Hepatocyte (in vitro differentiated cells): ENCODE measurements at places on chromosomes 16 and 17. TPM values are rescaled to one million over a fixed set of nuclear protein-coding genes. Genes with fewer than 3 reads are reported as not detected.
A peak's percentile ranks its signal among the peaks of the same experiment; 100 is the strongest.

Gene FAM222B
- 28.5 and 36.0 TPM in 2 replicates for polyA plus RNA-seq

Gene MRPL38
- 124 and 134 TPM in 2 replicates for polyA plus RNA-seq

Gene CCL1
- not detected in 2 replicates for polyA plus RNA-seq

Gene HBZ
- polyA plus RNA-seq: 0.28 TPM in 1 of 2 replicates, not detected in the other

DNA sequence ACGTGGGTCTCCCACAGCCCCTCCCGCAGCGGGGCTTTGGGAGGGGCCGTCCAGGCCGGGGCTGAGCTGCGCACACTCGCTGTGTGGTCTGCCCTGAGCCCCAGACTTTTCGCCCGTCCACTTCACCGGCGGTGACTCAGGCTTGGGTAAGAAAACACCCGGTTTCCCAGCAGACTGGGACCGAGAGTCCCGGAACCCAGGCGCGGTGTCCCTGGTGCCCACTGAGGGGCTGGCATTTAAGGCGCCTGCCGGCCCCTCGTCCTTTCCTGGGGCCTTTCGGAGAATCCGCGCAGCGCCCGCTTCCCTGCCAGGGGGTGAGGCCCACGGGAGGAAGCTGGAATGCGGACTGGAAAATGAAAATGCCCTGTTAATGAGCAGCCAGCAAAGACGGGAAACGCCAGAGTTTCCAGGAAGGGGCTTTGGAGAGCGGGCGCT lies 100.3 kb downstream of the C16orf95 start:
- no peaks in the 10 kb centered on the region for H3K27me3 ChIP-seq
- no peaks in the 10 kb centered on the region for H3K36me3 ChIP-seq

GRCh38 chr17:50467114-50467854 lies 1.4 kb downstream of the CHAD start:
- H3K27ac ChIP-seq: no peak overlapping the region
- no peaks in the 10 kb centered on the region for H3K27me3 ChIP-seq

- no peak overlapping the region for H3K27ac ChIP-seq
- no peak overlapping the region for H3K4me3 ChIP-seq
- DNase-seq: no peak
- no peaks in the 10 kb centered on the region for H3K36me3 ChIP-seq
- H3K27me3 ChIP-seq: peaks cover 17% of the 10 kb centered on the region
These were observed 26.8 kb upstream of the PIK3R6 start for GRCh38 chr17:8894202-8894671.

DNA sequence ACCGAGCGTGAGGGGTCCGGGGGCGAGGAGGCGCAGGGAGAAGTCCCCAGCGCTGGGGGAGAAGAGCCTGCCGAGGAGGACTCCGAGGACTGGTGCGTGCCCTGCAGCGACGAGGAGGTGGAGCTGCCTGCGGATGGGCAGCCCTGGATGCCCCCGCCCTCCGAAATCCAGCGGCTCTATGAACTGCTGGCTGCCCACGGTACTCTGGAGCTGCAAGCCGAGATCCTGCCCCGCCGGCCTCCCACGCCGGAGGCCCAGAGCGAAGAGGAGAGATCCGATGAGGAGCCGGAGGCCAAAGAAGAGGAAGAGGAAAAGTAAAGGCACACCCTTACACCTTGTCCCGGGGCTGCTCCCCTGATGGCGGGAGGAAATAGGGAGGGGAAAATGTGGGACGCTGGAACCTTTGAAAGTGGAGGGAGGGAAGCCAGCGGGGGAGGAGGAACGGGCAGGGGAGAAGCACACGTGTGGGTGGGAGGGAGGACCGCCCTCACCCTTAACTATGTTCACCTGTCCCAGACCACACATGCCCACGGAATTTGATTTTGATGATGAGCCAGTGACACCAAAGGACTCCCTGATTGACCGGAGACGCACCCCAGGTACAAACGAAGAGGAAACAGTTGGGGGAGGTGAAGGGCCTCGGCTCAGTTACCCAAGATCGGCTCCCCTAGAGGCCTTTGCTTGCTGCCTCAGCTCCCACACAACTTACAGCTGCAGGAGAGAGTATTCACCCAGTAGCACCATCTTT lies 916 bp downstream of the PAGR1 start:
- peaks cover 35% of the 10 kb centered on the region for H3K4me1 ChIP-seq
- no peaks in the 10 kb centered on the region for H3K27me3 ChIP-seq
- H3K4me3 ChIP-seq: peak overlapping the region; percentile 42
- H3K36me3 ChIP-seq: no peaks in the 10 kb centered on the region

DNA sequence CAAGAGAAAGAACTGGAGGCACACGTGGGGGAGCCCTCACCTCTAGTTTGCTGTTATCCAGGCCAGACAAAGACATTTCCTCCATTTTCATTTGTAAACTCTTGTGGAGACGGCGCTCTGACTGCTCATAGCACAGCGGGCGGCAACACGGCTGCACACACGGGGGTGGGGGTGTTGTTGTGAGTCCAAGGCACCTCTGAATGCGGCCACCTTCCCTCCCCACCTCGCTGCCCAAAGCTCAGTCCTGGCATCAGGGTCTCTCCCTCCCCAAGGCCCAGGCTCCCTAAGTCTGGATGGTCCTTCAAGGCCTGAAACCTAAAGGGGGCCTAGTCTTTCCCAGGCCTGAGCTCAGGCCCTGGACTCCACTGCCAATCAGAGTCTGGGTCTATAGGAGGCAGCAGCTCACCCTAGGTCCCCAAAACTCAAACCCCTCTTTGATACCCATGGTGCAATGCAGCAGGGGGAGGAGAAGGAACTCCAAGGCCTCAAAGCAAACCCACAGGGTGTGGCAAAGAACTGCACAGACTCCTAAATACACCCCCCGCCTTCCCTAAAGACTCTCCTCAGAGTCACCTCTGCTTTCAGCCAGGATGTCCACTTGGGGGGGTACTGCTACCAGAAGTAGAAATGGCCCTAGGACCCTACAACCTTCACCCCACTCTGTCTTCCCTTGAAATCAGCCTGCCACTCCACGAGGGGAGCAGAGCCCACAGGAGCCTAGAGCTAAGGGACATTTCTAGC lies 1.5 kb downstream of the ATXN7L3 start:
- no peaks in the 10 kb centered on the region for H3K36me3 ChIP-seq
- H3K27me3 ChIP-seq: no peaks in the 10 kb centered on the region
- H3K4me1 ChIP-seq: peaks cover 18% of the 10 kb centered on the region
- peak overlapping the region; percentile 100 for H3K27ac ChIP-seq
- peak overlapping the region; percentile 95 for H3K4me3 ChIP-seq

- no peak overlapping the region for H3K27ac ChIP-seq
- no peak for DNase-seq
- no peak overlapping the region for H3K4me3 ChIP-seq
- no peaks in the 10 kb centered on the region for H3K27me3 ChIP-seq
These were observed 5.0 kb upstream of the WFIKKN2 start for GRCh38 chr17:50830352-50830751.

DNA sequence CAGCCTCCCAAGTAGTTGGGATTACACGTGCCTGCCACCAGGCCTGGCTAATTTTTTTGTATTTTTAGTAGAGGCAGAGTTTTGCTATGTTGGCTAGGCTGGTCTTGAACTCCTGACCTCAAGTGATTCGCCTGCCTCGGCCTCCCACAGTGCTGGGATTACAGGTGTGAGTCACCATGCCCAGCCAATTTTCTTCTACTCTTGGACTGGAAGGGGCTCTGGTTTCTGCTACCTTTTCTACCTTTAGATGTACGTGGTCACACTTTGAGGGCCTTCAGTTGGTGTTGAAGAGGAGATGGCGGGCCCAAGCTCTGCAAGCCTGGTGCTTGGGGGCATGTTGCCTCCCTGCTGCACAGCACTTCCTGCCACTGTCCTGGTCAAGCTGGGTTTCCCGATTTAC lies 173.6 kb downstream of the PRKCA start:
- H3K4me1 ChIP-seq: no peaks in the 10 kb centered on the region
- no peaks in the 10 kb centered on the region for H3K27me3 ChIP-seq
- H3K36me3 ChIP-seq: no peaks in the 10 kb centered on the region

- H3K27me3 ChIP-seq: no peaks in the 10 kb centered on the region
- no peak overlapping the region for H3K27ac ChIP-seq
- H3K4me3 ChIP-seq: no peak overlapping the region
- H3K36me3 ChIP-seq: no peaks in the 10 kb centered on the region
These were observed 498.3 kb upstream of the EEF2KMT start for GRCh38 chr16:5595849-5596248.

DNA sequence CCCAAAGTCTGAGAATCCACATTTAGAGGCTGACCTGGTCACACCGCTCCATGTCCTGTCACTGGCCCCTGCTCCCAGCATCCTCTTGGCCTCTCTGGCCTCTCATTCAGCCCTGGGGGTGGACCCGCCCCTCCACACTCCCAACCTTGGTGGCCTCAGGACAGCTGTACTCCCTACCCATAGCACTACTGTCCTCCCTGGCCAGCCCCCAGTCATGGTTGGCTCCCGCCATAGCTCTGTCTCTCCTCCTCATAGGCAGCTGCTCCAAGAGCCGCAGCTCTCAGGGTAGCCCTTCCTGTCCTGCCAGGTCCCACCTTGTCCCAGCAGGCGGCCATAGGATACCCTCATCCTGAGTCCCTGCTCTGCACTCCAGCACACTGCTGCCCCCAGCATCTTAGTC lies 38.0 kb upstream of the PHB1 start:
- H3K27ac ChIP-seq: no peak overlapping the region
- H3K36me3 ChIP-seq: no peaks in the 10 kb centered on the region
- no peaks in the 10 kb centered on the region for H3K27me3 ChIP-seq
- H3K4me3 ChIP-seq: no peak overlapping the region

DNA sequence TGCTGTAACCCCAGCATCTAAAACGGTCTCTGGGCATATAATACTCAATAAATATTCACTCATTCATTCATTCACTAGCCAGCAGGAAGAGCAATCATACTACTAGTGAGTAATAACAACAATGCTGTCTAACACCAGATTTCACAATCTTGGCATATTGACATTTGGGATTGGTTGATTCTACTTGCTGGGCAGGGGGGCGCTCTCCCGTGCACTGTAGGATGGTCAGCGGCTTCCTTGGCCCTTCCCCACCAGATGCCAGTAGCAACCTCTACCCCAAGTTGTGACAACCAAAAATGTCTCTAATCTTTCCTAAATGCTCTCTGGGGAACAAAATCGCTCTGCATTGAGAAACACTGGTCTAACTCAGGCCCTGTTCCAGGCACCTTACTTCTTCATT lies 20.7 kb downstream of the WFDC1 start:
- no peaks in the 10 kb centered on the region for H3K4me1 ChIP-seq
- no peaks in the 10 kb centered on the region for H3K36me3 ChIP-seq
- peaks cover 7% of the 10 kb centered on the region for H3K27me3 ChIP-seq
- H3K27ac ChIP-seq: no peak overlapping the region

DNA sequence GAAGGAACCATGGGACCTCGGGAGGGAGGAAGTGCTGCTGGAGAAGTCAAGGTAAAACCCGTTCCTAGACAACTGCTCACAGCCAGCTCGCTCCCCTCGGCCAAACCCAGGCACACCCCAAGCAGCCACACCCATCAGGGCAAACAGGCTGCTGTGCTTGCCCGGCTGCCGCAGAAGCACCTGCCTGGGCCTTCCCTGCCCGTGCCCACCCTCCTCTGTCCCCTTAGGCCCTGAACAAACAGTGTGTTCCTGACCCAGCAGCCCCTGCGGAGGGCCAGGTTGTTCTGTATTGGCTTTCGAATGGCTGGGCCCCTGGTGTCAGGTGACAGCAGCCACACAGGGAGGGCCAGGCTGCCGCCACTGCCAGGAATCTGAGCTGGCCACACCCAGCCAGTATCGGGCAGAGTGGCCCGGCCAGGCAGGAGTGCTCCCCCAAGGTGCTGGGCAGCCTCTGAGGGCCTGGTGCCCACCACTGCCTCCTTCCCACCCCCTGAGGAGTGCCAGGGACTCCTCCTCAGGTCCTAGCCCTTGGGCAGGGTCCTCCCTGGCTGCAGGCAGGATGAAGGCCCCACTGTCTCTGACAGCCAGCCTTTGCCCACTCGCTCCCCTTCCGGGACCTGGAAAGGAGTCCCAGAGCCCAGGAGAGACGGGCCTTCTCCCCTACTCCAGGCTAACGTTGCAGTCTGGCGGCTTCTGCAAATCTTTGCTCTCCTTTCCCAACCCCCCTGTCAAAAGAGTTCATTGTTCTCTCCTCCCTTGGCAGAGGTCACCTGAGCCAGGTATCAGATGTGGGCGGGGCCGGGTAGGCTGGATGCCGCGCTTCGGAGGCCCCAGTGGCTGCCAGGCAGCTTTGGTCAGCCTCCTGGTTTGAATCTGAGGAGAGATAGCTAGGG lies 24.0 kb downstream of the LLGL2 start:
- no peaks in the 10 kb centered on the region for H3K27me3 ChIP-seq
- H3K27ac ChIP-seq: peak overlapping the region; percentile 100
- peaks cover 48% of the 10 kb centered on the region for H3K4me1 ChIP-seq

DNA sequence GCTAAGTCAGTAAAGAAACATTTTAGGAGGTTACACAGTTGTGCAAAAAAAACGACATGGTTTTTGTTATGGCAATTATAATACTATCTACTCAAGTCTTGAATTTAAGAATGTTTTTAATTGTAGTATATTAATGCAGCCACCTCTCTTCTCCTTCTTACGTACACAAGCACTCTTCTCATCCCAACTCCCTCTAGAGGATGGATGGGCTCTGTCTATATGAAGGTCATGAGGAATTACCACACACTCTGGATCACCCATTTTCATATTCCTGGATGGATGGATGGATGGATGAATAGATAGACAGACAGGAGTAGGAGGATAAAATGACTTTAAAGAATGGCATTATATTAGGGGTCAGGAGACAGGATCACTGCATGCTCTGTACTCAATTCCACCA lies 120.0 kb downstream of the PHKB start:
- no peak for DNase-seq
- no peak overlapping the region for H3K27ac ChIP-seq
- H3K4me1 ChIP-seq: no peaks in the 10 kb centered on the region
- no peaks in the 10 kb centered on the region for H3K36me3 ChIP-seq

DNA sequence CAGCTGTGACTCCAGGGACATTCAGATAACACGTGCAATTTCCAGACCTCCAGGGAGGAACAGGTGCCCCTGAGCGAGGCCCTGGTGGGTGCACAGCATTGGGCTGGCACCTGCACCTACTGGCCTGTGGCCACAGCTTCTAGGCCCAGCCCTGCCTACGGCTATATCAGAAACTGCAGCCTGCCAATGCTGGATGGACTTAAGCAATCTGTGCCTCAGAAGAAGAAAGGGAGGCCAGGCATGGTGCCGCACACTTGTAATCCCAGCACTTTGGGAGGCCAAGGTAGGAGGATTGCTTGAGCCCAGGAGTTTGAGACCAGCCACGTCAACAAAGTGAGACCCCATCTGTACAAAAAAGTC lies 12.4 kb downstream of the PITPNM3 start:
- H3K4me1 ChIP-seq: peaks cover 10% of the 10 kb centered on the region
- no peak for DNase-seq
- H3K27ac ChIP-seq: no peak overlapping the region

DNA sequence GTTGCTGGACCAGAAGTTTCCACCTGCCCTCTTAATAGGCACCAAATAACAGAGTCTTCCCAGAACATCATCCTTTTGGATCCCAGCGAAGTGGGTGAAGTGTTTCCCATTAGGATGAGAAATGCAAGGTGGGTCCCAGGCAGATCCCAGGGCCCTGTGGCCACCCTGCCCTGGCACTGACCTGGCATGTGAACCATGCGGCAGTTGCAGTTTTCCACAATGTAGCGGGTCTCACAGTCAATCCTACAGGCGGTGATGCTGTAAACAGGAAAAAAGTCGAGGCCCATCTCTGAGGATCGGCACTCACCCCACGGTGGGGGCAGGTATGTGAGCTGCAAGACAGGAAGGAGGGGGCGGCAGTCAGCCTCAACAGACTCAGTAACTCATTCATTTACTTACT lies 36.4 kb downstream of the SPACA3 start:
- H3K27ac ChIP-seq: no peak overlapping the region
- H3K36me3 ChIP-seq: no peaks in the 10 kb centered on the region
- no peak overlapping the region for H3K4me3 ChIP-seq
- H3K27me3 ChIP-seq: peaks cover 7% of the 10 kb centered on the region
- no peak for DNase-seq
